ENCODE measurements at places on chromosomes 13 and 19.

DNA sequence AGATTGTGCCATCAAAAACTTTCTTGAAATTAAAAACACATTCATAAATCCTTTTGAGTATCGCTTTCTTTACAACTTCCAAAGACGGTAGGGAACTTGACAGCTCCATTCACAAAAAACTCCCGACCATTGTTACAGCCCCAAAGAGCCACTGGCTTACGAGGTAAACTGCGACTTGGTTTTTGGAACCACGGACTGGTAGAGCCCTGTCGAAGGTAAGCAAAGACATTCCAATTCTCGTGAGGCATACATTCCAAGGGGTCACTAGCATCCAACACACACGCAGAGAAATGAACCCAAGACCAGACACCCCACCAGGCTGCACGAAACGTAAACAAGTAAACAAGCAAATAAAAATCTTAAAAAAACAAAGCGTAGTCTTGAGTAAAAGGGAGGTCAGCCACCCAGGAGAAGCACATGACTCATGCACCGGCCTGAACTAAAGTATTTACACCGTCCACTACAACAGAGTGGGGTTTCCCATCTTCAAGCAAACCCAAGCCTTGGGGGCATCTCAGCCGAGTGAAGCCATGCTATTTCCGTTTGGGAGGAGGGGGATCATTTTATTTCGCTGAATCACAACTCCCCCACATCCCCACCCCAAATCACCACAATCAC lies 1.4 kb downstream of the BRD4 start:
- DNase-seq, result no peak

DNA sequence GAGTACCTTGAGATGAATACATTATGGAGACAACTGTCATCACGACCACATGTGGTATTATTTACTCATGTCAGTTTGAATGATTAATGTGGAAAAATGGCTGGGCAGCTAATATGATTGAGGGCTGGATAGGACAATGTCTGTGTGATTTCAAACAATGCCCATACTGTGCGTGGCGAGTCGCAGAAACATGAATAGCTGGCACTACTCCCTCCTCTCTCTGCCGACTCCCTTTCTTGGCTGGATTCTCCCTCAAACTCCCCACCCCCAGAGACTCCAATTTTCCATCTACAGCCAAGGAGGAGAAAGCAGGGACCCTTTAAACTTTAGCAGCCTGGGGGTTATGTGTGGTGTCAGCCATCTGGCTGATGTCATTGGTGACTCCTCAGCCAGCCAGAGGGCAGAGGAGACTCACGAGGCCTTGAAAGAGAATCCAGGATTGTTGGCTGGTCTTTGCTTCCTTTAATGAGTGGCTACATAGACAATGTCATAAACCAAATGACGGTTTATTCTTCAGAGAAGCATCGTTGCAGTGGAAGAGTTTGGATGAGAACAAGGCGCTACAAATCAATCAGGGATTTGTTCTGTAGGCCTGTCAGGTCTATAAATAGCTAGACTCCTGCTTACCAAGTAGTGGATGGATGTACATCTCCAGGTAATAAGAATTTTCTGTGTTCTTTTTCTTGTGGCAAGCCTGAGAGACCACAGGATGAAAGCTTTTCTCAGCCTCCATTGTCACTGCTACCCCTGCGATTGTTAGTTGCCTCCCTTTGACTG lies 165.6 kb downstream of the DLEU7 start:
- no peak for DNase-seq

DNA sequence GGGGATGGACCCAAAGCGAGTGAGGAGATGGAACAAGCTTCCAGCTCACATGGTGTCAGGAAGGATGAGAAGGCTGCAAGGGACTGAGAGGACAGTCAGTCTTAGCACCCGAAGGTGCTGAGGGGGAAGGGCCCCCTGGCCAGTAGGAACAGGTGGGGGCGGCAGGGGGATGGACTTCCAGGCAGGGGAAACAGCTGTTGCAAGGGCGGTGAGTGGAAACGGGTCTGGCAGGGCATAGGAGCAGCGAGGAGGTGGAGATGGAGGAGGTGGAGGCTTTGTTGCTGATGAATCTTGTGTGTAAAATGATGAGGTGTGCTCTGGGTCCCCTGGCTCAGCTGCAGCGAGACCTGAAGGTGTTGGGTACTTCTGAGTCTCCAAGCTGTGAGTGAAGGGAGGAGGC lies 1.2 kb downstream of the MAP1S start:
- no peak for DNase-seq

- no peak for DNase-seq
Measured at GRCh38 chr19:13985771-13986347, 20.3 kb downstream of the RFX1 start.

- no peak for DNase-seq
Measured at GRCh38 chr19:51025401-51025800, 1.0 kb downstream of the KLK11 start.

DNA sequence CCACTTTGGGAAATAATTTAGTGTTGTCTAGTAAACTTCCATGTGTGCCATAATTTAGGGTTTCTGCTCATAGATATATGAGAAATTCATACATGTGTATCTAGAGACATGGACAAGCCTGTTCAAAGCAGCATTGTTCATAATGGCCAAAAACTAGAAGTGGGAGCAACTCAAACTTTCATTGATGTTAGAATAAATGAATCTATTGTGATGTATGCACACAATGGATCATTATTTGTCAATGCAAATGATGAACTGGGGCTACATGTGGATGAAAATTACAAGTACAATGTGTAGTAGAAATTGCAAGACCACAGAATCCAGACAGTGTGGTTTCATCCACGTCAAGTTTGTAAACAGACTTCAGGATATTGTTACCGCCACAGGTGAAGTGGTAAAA lies 284.7 kb downstream of the SLC7A1 start:
- DNase-seq, result no peak

DNA sequence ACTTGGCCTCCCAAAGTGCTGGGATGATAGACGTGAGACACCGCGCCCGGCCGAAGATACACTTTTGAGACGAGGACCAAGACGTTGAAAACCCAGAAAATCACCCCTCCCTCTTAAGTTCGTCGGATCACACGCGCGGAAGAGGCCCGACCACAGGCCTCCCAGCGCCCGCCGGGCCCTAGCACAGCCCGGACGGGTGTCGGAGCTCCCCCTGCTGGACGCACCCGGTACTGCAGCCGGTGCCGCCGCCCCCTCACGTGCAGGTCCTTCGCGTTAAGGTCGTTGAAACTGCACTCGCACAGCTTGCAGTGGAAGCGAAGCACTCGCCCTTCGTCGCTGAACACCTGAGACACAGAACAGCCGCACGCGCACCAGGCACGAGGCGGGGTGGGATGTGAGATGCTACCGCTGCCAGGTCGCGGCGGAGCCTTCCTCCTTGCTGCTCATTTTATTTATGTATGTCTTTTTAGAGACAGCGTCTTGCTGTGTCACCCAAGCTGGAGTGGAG lies 35.7 kb upstream of the MATK start:
- DNase-seq, result peak; percentile 79

DNA sequence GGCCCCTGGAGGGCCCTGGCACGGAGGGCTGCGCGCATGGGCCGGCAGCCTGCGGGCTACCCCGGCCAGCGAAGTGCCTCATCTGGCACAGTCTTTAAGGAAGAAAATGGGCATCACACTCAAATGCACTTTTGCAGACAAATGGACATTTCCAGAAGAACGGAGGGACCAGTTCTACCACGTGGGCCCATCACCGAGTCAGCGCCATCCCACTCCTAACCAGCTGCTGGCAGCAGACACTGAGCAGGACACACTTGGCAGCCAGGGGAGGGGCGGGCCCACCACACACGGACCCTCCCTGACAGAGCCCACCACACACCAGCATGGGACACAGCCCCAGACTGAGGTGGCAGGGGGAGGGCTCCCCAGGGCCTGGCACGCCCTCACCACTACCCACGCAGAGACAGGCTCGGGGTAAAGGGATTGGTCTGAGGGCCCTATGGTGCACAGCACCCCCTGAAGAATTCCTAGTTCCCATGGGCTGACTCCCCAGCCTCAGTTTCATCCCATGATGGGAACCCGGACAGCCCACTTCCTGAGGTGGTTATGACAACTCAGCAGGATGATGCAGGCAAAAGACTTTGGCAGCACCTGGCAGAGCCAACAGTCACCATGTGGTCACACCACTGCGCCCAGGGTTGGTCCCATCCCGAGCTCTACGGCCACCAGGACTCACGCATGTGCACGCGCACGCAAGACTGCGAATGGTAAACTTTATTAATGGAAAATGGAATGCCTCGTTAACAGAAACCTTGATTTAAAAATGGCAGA lies 18.7 kb upstream of the TINCR start:
- DNase-seq, result no peak

Measured in activated T-helper 1 cell treated with Interleukin-2 at 50 U/mL for 16 hours (primary cell).